PC-9 (cell line): ENCODE measurements at places on chromosomes 1 and 21. TPM values are rescaled to one million over a fixed set of nuclear protein-coding genes. Genes with fewer than 3 reads are reported as not detected.
A peak's percentile ranks its signal among the peaks of the same experiment; 100 is the strongest.

Gene TPTE
- total RNA-seq = not detected in 2 replicates

Gene FCER1G
- total RNA-seq = 1.3 TPM in 1 of 2 replicates, not detected in the other

Gene HAPLN2
- total RNA-seq = 0.58 TPM in 1 of 2 replicates, not detected in the other

Gene FCAMR
- not detected in 2 replicates for total RNA-seq

Gene TMED5
- 45.6 and 51.0 TPM in 2 replicates for total RNA-seq

Gene OLFM3
- not detected in 2 replicates for total RNA-seq

Gene FCRL2
- not detected in 2 replicates for total RNA-seq

Gene THEMIS2
- 3.1 and 10.7 TPM in 2 replicates for total RNA-seq

DNA sequence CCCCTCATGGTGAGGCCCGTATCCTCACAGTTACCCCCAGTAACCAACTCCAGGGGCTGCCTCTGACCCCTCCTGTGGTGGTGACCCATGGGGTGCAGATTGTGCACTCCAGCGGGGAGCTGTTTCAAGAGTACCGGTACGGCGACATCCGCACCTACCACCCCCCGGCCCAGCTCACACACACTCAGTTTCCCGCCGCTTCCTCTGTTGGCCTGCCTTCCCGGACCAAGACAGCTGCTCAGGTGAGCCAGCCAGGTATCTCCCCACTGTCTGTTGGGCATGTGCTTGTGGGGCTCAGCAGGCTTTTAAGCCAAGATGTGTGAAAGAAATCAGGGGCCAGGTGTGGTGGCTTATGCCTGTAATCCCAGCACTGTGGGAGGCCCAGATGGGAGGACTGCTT, 39.9 kb downstream of the ZBTB17 start:
- no peak for DNase-seq

- no peak for DNase-seq
These were observed 3.0 kb downstream of the NT5C1A start for GRCh38 chr1:39668894-39669293.

DNA sequence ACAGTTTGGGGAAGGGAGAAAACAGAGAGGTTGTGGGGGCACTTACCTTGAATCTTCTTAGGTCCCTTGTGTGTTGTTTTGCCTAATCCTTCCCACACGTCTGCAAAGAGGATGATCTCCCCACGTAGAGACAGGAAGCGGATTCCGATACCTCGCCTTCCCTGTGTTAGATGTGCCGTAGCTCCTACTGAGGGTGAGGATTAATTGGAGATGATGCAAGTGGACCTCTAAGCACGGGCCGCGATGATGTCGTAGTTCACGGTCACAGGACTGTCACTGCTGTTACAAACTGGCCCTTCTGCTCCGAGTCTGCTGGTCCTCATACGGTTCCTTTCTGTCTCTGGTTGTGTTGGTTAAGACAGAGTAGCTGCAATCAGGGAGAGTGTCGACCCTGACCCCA, 27.7 kb downstream of the GALNT2 start:
- DNase-seq = no peak

DNA sequence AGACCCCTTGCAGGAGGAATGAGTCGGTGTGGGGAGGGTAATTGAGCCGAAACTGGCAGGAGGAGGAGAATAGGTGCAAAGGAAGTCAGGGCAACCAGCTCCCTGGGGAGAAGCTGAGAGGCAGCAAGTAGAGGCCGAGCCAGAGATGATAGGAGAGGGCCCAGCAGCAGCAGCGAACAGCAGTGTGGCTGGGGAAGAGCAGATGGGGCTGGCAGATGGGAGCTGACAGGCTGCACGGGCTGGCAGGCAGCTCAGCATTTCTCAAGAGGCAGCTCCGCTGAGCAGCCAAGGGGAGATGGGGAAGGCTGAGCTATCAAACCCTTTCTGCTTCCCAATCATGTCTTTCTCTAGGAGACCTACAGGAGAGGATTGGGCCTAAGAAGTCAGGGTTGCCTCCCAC, 158.2 kb downstream of the TRIM33 start:
- DNase-seq = no peak

DNA sequence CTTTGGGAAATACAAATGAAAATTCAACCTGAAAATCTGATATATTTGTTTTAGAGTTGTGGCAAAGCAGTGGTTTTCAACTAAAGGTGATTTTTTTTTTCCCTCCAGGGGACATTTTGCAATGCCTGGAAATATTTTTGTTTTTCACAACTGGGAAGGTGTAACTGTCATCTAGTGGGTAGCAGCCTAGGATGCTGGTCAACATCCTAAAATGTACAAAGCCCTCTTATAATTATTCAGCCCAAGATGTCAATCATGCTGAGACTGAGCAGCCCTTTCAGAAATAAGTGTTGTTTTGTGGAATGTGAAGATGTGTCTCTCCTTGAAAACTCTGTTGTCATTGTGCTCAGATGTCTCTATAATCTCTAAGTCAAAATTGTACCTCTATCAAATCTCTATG, 95.2 kb upstream of the NCAM2 start:
- no peak for DNase-seq

GRCh38 chr1:214859647-214860046, 222.9 kb upstream of the KCNK2 start:
- no peak for DNase-seq

DNA sequence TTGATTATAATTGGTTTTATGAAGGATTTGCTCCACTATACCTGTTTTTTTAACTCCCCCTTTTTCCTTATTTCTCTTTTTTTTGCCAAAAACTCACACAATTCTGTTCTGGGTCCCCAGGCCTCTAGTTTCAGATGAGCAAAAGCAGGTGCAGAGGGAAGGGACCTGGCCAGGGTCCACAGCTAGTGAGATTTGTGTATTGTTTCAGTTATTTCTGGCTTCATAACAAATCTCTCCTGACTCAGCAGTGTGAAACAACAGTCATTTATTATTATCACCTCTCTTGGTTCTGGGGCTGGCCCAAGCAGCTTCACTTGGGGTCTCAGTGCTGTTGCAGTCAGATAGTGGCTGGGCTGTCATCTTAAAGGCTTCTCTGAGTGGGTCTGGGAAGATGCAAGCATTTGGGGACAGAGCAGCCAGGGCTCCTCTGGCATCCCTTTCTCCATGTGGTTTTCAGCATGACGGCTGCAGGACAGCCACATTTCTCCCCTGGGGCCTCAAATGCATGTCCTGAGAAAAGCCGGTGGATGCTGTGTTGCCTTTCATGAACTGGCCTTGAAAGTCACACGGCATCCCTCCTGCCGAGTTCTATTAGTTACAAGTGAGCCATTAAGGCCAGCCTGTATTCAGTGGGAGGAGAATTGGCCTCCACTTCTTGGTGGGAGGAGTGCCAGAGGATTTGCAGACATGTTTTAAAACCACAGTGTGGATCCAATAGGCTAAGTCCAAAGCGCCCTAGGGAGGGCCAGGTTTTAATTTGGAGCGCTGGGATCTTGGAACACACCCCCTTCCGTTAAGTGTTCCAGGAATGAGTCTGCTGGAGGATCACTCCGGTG, 137.1 kb downstream of the CAMTA1 start:
- DNase-seq = no peak

GRCh38 chr1:227947386-227947675, 401 bp downstream of the WNT9A start:
- no peak for DNase-seq

GRCh38 chr1:90731382-90732050, 14.4 kb upstream of the BARHL2 start:
- no peak for DNase-seq

- DNase-seq = no peak
These were observed 4.7 kb upstream of the PSMB2 start for GRCh38 chr1:35646043-35646442.

DNA sequence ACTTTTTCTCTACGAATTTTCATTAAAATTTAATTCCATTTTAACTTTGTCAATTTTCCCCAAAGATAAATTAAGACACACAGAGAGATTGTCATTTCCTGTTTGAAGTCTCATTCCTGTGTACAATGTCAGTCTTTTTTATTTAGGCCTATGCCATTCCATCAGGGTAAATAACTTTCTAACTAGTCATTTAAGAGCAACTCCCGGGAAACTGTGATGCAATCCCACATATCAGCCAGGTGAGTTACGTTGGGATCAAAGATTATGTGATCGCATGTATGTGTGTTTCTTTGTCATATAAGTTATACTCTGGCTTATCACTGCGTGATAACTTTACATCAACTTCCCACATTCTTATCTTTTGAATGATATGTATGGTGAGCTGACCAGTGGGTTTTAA, 86.1 kb upstream of the S1PR1 start:
- DNase-seq = peak; percentile 83

DNA sequence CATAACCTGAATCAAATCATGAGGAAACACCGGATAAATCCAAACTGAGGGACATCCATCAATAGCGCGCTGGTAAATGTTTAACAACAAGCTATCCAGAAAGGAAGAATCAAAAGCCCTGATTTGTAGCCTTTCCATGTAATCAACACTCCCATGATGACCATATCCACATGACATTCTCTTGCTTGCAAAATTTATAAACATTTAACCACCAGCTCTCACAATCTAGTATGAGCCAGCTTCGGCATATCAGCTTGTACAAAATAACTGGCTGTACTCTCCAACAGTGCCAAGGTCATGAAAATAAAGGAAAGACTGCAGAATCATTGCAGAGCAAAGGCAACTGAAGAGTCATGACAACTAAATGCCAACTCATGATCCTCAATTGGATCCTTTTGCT, 15.7 kb downstream of the HSD11B1 start:
- no peak for DNase-seq

GRCh38 chr1:240500647-240501046, 111.3 kb downstream of the GREM2 start:
- DNase-seq = no peak

DNA sequence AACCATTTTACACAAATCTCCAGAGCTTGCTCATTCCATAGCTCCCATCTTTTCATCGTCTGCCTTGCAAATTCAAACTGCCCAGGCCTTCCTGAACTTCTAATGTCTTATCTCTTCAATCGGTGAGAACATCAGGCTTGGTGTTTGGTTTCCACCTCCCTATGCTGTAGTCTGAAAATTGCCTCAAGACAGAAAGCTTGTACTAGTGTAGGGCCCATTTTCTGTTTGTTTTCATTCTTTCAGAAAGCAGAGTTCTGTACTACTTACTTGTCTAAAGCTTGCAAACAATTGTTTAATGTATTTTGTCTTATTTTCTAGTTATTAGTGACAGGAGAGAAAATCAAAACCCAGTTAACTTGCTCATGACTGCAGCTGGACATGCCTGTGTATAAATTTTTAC, 16.8 kb downstream of the HOOK1 start:
- no peak for DNase-seq

GRCh38 chr1:2189459-2190425, 4.8 kb downstream of the FAAP20 start:
- peak; percentile 93 for DNase-seq

- DNase-seq = no peak
These were observed 60.3 kb upstream of the ZNF648 start for GRCh38 chr1:182121787-182122186.

GRCh38 chr1:178438432-178438831, 58.3 kb downstream of the CLEC20A start:
- no peak for DNase-seq

- DNase-seq = no peak
These were observed 53.8 kb downstream of the SLC16A1 start for GRCh38 chr1:112902221-112902620.
